ENCODE measurements at places on chromosomes 5 and 9.

DNA sequence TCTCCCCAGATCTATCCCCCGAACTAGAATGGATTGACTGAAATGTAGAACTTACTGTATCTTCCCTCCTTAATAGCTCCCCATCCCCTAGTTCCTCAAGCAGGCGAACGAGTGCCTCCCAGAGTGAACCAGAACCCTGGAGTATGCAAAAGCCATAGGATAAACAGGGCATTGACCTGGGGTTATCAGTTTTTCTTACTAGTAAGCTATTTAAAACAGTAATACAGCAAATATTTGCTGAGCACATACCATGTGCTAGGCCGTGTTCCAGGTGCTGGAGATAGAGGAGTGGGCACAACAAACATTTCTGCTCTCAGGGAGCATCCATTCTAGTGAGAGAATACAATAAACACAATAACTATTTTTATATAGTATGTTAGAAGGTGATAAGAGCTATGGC lies 1.8 kb downstream of the SKP2 start:
- no peak for DNase-seq

- DNase-seq: no peak
Measured at GRCh38 chr9:96317335-96317980, 15.5 kb upstream of the HSD17B3 start.

DNA sequence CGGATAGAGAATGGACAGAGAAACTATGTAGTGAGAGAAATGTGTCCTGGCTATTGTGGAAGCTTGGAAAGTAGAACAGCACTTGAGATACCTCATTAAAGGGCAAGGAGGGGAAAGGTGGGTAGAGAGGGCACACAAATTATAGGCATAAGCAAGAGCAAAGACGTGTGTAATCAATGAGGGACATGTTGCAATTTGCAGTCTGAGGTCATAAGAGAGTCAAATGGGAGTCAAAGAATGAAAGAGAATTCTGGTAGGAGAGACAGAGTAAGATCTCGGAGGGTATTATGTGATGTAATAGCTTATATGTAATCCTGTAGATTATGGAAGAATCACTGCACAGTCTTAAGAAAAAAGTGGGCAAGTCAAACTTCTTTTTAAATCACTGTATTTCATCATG lies 312.0 kb upstream of the RGMB start:
- no peak for DNase-seq

DNA sequence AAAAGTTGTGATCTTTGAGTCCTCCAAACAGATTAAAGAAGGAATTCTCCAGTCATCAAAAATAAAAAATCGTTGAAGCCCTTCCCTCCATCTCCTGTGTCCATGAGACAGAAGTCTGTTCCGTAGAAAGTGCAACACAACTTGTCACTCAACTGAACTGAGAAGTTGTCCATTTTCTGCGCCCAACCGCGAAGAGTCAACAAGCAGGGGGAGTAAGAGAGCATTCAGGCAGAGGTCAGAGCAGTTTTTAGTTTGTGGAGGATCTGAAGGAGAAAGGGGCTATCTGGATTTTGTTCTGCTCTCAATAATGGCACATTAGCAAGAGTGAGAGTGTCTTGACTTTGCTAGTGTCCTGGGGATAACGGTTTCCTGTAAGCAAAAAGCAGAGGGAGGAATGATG lies 303.9 kb downstream of the ICE1 start:
- no peak for DNase-seq

DNA sequence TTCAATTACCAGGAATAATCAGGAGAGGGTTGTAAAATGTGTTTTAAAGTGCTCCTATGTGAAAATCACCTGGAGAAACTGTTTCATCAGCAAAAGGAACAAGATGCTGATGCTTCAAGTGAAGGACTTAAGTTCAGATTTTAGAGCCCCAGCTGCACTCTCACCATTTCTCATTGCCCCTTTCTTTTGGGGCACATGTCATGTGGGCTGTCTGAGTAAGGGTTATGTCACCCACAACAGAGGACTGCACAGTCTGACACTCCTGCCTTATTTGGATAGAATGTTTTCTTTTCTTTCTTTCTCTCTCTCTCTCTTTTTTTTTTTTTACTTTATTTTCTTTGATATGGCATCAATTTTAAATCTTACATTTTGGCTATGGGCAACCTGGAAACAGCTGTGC lies 204.1 kb upstream of the EFNA5 start:
- DNase-seq: no peak

- no peak for DNase-seq
Measured at GRCh38 chr9:21549251-21549765, 67.2 kb upstream of the IFNE start.

DNA sequence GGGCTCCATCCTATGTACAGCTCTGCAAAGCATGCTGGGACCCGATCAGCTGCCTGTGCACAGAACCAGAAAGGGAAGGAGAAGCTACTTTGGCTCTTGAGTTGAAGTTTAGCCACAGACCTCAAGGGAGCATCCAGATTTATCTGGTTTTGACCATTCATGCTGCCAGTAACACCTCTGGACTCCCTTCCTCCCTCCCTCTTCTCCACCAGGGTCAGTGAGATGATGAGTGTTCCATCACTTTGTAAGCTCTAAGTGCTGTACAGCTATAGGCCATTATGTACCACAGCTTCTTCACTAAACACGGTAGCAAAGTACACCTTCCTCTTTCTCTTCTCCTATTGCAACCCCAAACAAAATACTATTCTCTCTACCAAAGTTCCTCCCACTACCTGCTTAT lies 77.9 kb downstream of the GLIS3 start:
- DNase-seq: no peak

GRCh38 chr5:115374057-115374775 lies 77.8 kb upstream of the CCDC112 start:
- no peak for DNase-seq

DNA sequence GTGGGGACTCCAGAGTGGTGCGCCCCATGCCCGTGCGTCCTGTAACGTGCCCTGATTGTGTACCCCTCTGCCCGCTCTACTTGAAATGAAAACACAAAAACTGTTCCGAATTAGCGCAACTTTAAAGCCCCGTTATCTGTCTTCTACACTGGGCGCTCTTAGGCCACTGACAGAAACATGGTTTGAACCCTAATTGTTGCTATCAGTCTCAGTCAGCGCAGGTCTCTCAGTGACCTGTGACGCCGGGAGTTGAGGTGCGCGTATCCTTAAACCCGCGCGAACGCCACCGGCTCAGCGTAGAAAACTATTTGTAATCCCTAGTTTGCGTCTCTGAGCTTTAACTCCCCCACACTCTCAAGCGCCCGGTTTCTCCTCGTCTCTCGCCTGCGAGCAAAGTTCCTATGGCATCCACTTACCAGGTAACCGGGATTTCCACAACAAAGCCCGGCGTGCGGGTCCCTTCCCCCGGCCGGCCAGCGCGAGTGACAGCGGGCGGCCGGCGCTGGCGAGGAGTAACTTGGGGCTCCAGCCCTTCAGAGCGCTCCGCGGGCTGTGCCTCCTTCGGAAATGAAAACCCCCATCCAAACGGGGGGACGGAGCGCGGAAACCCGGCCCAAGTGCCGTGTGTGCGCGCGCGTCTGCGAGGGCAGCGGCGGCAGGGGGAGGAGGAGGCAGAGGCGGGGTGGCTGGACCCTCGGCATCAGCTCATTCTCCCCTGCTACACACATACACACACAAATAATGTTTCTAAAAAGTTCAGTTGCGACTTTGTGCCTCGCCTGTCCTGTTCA lies 668 bp downstream of the GLIS3 start:
- peak; percentile 2 for DNase-seq

GRCh38 chr9:89367281-89367680 lies 49.0 kb downstream of the SECISBP2 start:
- DNase-seq: no peak

DNA sequence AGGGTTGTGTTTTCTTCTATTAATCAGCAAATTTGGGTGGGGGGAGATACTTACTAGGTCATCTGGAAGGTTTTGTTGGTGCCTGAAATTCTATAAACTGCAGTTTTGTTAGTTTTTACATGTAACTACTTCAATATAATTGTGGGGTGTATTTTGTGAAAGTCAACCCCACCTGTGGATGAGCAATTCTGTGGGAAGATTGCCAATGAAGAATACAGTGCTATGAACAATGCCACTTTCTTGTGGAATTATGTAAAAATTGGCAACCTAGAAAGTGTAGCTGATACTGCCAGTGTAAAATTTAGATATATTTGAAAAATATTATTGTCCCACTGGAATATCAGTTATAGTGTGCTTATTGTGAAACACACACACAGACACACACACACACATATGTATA lies 80.7 kb downstream of the VCAN start:
- DNase-seq: no peak

DNA sequence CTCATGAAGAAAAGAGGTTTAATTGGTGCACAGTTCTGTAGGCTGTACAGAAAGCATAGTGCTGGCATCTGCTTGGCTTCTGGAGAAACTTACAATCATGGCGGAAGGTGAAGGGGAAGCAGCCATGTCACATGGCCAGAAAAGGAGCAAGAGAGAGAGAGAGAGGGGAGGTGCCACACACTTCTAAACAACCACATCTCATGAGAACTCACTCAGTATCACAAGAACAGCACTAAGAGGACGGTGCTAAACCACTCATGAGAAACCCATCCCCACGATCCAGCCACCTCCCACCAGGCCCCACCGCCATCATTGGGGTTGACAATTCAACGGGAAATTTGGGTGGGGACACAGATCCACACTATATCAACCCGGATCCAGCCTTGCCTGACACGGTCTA lies 28.8 kb upstream of the IER5L start:
- DNase-seq: peak; percentile 41

GRCh38 chr9:91163773-91164471 lies 197.8 kb downstream of the AUH start:
- DNase-seq: no peak

- no peak for DNase-seq
Measured at GRCh38 chr9:2602704-2603116, 18.9 kb upstream of the VLDLR start.

- DNase-seq: no peak
Measured at GRCh38 chr5:17743580-17744435, 109.5 kb downstream of the TAF11L14 start.

GRCh38 chr9:78605041-78606000 lies 308.4 kb downstream of the PSAT1 start:
- no peak for DNase-seq

DNA sequence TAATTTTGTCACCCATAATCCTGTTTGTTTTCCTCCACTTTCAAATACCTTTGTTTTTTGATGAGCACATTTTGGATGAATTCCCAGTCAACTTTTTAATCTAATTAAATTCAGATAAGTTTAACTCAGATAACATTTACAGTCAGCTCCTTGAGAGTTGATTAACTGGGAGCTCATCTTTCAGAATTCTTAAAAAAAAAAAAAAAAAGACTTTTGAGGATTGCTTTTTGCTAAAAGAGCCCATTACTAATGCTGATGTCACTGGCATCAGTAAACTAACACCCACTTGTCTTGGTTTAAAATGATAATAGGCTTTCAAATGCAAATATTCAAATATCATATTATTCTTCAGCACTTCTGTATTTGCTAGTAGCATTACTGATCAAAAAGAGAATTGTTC lies 47.1 kb upstream of the NFIB start:
- no peak for DNase-seq

DNA sequence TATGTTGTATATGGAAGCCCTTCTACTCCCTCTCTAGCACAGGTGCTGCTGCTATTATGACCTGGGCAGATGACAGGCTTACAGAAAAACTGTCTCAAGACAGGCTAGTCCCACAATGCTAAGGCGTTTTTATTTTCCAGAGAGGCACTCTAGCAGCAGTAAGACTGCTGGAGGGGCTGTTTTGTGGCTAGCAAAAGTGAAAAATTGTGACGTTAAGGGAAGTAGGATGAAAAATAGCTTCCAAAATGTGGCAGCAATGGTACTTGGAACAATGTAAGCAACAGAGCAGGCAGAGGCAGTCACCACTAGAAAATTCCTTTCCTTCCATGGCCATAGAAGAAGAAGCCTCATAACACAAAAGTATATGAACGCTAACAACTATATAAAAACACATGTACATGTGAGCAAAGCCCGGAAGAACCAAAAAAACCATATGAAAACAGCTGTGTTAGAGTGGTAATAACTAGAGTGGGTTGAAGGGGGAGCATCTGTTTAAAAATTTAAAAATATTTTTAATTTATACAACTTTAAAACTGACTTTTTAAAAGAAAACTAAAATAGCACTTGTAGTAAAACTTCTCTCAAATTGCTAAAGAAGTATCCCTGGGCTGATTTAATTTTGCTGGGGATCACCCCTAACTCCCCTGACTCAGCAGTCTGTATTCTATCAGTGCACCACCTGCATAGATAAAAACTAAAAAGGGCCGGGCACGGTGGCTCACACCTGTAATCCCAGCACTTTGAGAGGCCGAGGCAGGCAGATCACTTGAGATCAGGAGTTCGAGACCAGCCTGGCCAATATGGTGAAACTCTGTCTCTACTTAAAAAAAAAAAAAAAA lies 30.6 kb downstream of the CLINT1 start:
- no peak for DNase-seq

DNA sequence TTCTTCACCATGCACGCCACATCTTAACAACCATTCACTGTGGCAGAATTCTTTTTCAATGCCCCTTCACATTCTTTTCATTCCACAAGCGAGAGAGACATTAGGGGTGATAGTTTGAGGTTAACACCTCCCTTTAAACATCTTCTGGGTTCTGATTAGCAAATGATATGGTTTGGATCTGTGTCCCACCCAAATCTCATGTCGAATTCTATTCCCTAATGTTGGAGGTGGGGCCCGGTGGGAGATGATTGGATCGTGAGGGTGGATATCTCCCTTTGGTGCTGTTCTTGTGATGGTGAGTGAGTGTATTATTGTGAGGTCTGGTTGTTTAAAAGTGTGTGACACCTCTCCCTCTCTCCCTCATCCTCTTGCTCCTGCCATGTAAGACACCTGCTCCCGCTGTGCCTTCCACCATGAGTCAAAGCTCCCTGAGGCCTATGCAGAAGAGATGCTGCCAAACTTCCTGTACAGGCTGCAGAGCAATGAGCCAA lies 46.1 kb upstream of the RAI14 start:
- DNase-seq: no peak

GRCh38 chr5:142866563-142867275 lies 96.5 kb downstream of the ARHGAP26 start:
- peak; percentile 72 for DNase-seq

GRCh38 chr5:107875833-107876232 lies 205.1 kb upstream of the EFNA5 start:
- no peak for DNase-seq

GRCh38 chr5:56529666-56530430 lies 285.5 kb upstream of the MAP3K1 start:
- peak; percentile 21 for DNase-seq

- no peak for DNase-seq
Measured at GRCh38 chr5:56270058-56270457, 36.9 kb upstream of the ANKRD55 start.

DNA sequence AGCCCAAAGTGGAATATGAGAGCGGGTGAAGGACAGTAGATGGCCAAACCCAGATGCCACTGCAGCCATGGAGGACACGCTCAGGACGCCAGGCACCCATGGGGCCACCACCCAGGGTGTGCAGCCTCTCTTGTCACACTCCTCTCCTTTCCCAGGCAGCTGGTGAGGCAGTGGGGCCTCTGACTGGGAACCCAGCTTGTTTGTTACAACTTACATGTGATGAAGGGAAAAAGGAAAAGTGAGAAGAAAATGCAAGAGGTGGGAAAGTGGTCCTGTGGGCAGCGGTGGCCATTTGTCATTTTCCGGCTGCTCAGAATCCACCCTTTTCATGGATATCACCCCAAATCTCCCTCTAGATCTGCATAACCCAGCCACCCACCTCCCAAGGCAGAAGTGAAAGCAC lies 62.7 kb upstream of the UNC5A start:
- no peak for DNase-seq

Measured in CD4-positive, alpha-beta T cell treated with Interleukin-4 for 1 hour (primary cell).